Lower leg skin (tissue), 4 donors: ENCODE measurements at places on chromosomes 5 and 9. TPM values are rescaled to one million over a fixed set of nuclear protein-coding genes. Genes with fewer than 3 reads are reported as not detected.

Gene WDR31
- total RNA-seq = 2.3 TPM

Gene OR13C8
- not detected for total RNA-seq

Gene GMCL2
- total RNA-seq = not detected

Gene RXRA
- total RNA-seq = 242 TPM

Gene GARIN3
- total RNA-seq = not detected

- DNase-seq = no peak
These were observed 92.3 kb upstream of the SPATA31C2 start for GRCh38 chr9:88230612-88231011.

GRCh38 chr5:157959370-157959769, 100.4 kb upstream of the CLINT1 start:
- DNase-seq = no peak

GRCh38 chr5:150000990-150001659, 586 bp downstream of the HMGXB3 start:
- DNase-seq = peak; percentile 29

DNA sequence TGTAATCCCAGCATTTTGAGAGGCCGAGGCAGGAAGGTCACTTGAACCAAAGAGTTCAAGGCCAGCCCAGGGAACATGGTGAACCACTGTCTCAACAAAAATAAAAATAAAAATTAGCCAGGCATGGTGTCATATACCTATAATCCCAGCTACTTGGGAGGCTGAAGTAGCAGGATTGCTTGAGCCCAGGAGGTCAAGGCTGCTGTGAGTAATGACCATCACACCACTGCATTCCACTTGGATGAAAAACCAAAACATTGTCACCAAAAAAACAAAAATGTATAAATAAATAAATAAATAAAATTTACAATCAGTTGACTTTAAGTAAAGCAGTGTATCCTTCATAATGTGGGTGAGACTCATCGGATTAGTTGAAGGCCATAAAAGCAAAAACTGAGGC, 541.4 kb downstream of the CSNK1G3 start:
- DNase-seq = no peak

DNA sequence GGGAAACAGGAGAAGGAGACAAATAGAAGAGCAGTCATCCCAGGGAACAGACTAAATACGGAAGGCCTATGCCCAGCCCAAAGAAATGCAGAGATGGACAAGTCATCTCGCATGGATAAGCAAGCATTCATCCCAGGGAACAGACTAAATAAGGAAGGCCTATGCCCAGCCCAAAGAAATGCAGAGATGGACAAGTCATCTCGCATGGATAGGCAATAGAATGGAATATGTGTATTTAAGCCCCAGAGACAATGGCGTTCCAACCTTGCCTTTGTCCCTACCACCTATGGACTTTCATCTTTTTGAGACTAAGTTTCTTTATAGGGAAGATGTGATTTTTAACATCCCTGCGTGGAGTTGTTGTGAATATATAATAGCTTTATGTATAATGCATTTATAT, 242.2 kb upstream of the TNC start:
- no peak for DNase-seq

- DNase-seq = peak; percentile 96
These were observed 48.2 kb upstream of the RPL26L1 start for GRCh38 chr5:172910828-172911627.

DNA sequence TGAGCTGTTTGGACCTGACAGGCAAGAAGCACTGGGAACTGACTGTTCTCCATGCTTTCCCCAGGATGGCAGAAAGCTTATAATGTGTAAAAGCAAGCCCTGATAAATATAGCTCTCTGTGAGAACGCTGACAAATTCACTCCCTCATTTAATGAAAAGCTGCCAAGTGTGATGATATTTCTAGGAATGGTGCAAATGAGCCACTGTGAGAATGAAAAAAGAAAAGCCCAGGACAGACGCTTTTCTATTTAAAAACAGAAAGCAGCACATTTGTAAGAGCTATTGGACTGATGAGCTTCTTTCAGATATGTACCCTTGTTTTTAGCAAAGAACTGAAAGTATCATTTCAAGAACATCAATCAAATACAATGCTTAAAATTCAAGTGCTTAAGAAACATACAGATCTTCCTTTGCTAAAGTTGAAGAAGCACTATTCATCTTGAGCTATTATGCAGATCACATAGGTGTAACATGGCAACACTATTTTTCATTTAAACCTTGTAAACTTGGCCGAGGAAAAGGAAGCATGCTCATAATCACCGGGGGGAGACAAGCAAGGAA, 842.6 kb upstream of the ACO1 start:
- DNase-seq = no peak

GRCh38 chr5:29547236-29547865, 1646.1 kb upstream of the CDH6 start:
- no peak for DNase-seq

- DNase-seq = no peak
These were observed 274.8 kb downstream of the DOCK8 start for GRCh38 chr9:489198-490197.

DNA sequence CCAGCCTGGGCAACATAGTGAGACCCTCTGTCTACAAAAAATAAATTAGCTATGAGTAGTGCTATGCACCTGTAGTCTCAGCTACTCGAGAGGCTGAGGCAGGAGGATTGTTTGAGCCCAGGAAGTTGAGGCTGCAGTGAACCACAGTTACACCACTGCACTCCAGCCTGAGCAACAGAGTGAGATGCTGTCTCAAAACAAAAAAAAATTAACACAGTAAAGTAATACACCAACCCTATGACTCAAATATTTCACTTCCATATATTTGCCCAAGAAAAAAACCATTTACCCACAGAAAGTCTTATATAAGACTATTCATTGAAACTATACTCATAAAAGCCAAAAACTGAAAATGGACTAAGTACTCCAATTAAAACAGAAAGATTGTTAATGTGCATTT, 16.2 kb downstream of the SMIM23 start:
- DNase-seq = no peak

DNA sequence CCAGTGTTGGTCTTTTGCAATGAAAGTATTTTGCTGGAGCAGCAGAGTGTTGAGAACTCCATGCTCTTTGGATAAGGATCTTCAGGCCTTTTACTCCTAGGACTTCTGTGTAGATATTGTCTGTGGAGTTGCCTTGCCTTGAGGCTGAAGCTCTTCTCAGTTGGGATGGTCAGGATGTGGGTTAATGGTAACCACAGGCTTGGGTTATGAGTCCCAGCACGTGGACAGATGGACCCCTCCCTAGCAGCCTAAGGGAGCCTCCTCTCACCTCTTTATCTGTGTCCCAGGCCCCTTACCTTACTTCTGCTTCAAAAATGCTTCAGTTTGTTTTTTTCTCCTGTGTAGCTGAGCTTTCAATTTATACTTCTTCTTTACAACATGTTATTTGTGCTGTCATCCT, 109.9 kb downstream of the MEGF10 start:
- no peak for DNase-seq

DNA sequence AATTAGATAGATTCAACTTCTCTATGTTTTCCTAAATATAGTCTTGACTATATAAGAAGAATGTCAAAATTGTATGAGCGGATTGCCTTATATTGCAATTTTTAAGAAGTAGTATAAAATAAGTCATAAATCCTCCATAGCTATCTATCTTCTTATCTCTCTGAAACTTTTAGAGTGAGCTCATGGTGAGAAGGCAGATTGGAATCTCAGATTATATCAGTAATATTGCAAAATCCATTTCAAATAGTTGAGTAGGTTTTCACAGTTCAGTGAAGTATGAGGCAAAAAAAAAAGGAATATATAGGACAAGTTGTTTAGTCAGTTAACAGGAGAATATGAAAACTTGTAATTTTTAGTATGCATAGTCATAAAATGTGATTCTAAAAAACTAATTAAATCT, 156.4 kb downstream of the FAM174A start:
- no peak for DNase-seq

GRCh38 chr9:32738501-32739172, 44.7 kb upstream of the TMEM215 start:
- no peak for DNase-seq

DNA sequence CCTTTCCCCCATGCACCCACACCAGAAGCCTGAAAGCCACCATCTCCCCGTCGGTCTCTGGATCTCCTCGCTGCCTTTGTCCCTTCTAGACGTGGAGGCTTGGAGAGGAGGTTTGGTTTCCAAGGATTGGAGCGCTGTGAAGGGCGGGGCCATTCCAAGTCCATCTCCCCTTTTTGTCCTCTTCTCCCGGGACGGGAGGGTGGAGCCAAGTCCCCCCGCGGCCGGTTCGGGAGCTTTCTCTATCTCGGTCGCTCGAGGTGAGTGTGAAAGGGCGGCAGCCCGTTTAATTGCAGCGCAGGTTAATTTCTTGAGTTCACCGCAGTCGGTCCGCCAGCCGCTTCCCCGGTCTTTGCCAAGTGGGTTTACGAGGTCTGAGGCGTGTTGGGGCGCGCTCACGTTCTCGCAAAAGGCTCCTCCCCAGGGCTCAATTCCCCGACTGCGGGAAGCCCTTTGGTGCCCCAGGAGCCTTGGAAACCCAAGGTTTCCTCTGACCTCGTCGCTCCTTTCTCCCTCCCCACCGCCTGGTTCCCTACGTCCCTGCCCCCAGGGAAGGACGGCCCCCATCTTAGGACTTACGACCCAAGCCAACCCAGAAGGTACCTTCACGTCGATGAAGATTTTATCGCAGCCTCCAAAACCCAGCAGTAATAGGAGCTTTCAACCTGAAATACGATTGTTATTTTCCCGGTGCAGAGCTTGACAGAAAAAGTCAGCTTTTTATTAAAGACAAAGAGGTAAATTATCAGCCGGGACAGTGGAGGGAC, 2.8 kb upstream of the ZNF462 start:
- DNase-seq = peak; percentile 54

DNA sequence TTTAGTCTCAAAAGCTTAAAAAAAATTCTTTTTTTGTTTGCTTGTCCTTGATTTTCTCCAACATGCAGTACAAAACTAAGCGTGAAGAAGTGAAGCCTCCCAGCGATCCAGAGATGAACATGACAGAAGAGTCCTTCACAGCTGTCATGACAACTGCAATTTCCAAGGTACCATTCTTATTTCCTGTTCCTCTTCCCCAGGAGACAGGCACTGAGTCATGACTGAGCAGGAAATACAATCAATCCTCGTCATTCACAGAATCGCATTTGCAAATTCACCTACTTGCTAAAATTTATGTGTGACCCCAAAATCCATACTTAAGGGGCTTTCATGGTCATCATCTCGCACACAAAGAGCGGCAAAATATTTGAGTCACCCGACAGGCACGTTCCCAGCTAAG, 77.3 kb downstream of the SLC1A1 start:
- no peak for DNase-seq

DNA sequence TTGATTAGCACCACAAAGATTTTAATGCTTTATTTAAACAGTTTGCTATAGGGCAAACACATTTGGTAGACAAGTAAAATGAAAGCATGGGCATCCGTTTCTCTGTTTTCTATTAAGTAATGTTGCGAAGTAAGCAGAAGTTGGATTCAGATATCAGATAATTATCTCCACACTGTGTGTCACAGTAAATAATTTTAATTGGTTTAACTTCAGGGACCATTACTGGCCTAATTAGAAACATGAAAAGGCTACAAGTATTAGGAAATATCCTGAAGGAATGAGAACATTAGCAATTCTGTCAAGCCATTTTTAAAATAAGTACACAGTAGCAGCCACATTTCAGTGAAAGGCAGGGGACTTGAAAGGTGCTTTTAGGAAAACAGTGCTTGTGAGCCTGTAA, 975.4 kb downstream of the NR2F1-AS1 start:
- no peak for DNase-seq

DNA sequence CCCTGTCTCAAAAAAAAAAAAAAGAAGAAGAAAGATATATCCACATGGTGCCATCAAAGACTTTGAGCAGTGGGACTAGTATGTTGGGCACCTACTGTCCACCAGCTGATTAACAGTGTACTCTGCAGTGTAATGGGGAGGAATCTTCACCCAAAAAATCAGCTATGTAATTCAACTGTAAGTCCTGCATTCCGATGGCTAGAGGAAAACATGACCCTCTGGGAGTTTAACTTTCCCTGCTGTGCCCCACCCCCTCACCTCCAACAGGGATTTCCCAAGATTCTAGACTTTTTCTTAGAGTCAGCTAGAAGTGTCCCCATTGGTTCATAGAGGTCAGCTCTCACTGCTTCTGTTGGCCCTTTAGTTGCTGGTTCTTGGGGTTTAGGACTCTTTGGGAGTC, 221.2 kb upstream of the CLINT1 start:
- DNase-seq = no peak

DNA sequence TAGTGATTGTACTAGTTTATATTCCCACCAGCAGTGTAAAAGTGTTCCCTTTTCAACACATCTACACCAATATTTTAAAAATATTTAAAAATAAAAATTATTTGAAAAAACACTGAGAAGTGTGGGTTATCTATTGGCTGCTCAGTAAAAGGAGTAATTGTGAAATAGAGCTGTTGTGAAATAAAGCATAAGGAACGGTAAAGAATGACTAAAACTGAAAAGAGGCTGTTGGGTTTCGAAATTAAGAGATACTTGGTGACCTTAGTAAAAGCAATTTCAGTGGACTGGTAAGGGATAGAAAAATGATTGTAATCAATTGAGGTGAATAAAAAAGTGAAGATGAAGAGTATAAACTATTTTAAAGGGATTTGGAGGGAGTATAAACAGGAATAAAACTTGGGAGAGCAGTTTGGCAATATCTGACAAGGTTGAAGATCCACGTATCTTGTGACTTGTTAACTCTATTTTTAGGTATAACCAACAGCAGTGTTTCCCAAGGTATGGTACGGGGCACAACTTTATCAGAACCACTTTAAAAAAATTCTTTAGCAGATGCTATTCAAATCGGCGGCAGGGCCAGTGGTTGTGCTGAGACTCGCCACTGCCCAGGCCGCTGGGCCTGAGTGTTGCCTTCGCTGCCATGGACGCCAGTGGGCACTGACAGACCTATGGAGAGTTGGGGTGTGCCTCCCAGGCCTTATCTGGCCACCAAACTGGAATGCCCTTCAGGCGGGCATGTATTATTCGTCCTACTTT, 63.3 kb downstream of the TMEM38B start:
- DNase-seq = no peak

DNA sequence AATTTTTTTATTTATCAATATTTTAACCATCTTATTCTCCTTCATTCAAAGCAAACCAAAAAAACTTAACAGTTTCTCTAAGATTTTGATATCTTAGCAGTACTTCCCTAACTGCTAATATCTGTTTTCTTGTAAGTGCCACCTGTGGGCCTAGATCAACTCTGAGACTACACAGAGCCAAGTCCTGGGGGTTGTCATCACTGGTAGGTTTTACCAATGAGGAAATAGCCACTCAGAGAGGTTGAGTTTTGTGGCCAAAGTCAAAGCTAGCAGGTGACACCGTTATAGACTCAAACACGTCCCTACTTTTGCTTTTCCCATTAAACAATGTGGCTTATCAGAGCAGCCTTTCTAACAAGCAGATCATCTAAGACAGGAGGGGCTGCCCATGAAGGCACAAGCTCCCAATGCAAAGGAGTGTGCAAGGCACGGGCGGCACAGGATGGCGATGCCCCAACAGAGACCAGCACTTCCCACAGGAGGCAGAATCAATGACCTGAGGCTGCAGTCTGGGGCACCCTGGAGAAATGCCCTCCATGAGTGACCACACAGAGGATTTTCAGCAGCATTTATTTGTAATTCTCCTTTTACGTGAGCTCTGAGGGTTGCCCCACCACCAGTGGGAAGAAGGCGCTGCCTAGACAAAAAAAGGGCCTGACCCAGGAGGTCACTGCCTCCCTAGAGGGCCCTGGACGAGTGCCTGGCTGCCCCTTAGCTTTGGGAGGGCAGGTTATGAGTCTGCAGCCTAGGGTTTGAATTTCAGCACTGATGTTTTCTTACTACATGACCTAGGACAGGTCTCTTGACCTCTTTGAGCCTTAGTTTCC, 7.4 kb downstream of the TBC1D2 start:
- no peak for DNase-seq

- DNase-seq = no peak
These were observed 11.9 kb downstream of the MSX2 start for GRCh38 chr5:174736331-174736721.

- DNase-seq = no peak
These were observed 3.6 kb downstream of the ERGIC1 start for GRCh38 chr5:172837640-172838039.
